Cortex of kidney (tissue), 1 donor: ENCODE measurements at places on chromosomes 2 and 18.

DNA sequence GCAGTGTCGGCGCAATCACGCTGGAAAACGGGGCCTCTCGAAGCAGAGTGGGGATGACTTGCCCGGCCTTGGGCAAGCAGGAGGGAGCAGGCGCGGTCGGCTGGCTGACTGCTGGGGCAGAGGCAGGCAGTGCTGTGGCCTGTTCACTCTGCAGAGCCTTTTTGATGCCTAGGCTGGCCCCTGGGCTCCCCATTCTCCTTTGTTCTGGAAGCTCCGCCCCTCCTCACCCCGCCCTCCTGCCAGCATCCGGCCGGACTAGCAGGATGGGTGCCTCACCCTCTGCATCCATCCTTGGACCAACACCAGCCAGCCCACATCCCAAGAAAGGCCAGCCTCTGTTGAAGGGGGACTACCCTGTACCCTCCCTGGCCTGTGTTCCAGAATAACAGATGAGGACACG, at the start of gene ASPRV1:
TSS of gene ASPRV1 (minus strand) at position 136 of the 400 bp plus-strand sequence. CDS start 195 bp downstream, outside the sequence.
- no peak for DNase-seq

- DNase-seq: no peak
These were observed 327.4 kb upstream of the HS6ST1 start for GRCh38 chr2:128646091-128646490.

DNA sequence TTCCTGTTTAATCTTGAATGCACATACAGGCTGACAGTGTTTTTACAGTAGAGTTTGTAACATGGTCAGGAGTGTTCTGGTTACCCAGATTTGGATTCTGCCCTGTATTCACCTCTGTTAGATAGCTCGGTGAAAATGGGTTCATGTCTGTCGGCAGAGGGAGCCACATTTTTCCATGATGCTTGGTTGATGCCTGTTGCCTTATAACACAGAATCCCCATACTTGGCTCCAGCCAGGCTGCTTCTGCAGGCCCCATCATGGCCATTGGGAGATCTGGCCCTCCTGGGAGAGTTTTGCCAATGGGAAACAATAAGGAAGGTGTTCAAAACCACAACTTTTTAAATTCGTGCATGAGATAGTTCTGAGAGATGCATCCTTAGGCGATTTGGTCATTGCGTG, 78.1 kb downstream of the WDSUB1 start:
- DNase-seq: no peak

GRCh38 chr2:12110074-12110473, 363.6 kb downstream of the LPIN1 start:
- DNase-seq: no peak

GRCh38 chr2:240451791-240452461, 16.5 kb downstream of the GPC1 start:
- no peak for DNase-seq

- no peak for DNase-seq
These were observed 5.5 kb upstream of the ID2 start for GRCh38 chr2:8676191-8676920.

GRCh38 chr2:39435234-39435633, 1.9 kb downstream of the MAP4K3 start:
- DNase-seq: no peak

- DNase-seq: no peak
These were observed 38.4 kb upstream of the BIN1 start for GRCh38 chr2:127145280-127145895.

DNA sequence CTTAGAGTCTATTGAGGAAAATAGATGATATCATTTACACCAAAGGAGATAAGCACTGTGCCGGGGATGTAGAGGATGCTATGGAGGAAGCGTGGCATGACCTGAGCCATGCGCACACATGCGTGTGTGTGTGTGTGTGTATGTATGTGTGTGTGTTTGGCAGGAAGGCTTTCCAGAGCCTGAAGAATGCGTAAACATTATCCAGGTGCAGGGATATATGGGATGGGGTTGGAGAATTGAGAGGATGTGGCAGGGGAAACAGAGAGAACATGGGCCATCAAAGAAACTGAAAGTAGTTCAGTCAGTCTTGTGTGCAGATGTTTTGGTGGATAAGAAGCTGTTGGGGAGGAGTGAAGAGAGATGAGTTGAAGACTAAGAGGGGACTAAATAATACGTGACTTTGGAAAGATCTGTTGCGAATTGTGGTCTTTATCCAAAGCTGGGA, 9.3 kb upstream of the STAT1 start:
- no peak for DNase-seq

- DNase-seq: no peak
These were observed 6.3 kb downstream of the C2orf81 start for GRCh38 chr2:74414881-74415761.

- no peak for DNase-seq
These were observed 201.7 kb upstream of the STON1 start for GRCh38 chr2:48328159-48328809.

DNA sequence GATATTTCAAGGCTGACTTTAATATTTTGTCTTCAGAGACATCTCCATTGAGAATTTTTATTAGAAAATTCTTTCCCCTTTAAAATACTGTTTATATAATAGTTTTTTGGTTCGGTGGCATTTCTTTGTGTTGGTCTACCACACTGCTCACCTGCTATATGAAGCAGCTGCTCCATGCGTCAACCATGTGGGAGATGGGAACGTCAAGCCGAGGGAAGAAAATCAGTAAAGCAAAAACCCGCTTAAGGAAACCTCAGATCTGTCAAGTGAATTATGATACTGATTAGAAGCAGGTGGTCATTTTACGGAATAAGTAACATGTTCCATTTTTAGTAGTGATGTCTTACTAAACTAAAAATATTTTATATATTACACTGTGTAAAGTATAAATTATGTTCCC, 5.6 kb upstream of the TMEM17 start:
- no peak for DNase-seq
